Kidney (tissue), 22 donors: ENCODE measurements at places on chromosomes 4 and X. TPM values are rescaled to one million over a fixed set of nuclear protein-coding genes. Genes with fewer than 3 reads are reported as not detected.

CCDC160 gene
- 7.0 TPM for polyA plus RNA-seq

OCRL gene
- polyA plus RNA-seq: 9.4 TPM

TMPRSS11A gene
- not detected for polyA plus RNA-seq

PHEX gene
- polyA plus RNA-seq: 0.19 TPM

COX18 gene
- polyA plus RNA-seq: 12.5 TPM

PAGE1 gene
- polyA plus RNA-seq: not detected

GRIA3 gene
- 5.8 TPM for polyA plus RNA-seq

USP17L19 gene
- not detected for polyA plus RNA-seq

HTN3 gene
- not detected for polyA plus RNA-seq

CENPVL2 gene
- polyA plus RNA-seq: not detected

MRFAP1 gene
- polyA plus RNA-seq: 406 TPM

TEX13D gene
- not detected for polyA plus RNA-seq

NAT8L gene
- 12.5 TPM for polyA plus RNA-seq

CWH43 gene
- polyA plus RNA-seq: 15.8 TPM

DNA sequence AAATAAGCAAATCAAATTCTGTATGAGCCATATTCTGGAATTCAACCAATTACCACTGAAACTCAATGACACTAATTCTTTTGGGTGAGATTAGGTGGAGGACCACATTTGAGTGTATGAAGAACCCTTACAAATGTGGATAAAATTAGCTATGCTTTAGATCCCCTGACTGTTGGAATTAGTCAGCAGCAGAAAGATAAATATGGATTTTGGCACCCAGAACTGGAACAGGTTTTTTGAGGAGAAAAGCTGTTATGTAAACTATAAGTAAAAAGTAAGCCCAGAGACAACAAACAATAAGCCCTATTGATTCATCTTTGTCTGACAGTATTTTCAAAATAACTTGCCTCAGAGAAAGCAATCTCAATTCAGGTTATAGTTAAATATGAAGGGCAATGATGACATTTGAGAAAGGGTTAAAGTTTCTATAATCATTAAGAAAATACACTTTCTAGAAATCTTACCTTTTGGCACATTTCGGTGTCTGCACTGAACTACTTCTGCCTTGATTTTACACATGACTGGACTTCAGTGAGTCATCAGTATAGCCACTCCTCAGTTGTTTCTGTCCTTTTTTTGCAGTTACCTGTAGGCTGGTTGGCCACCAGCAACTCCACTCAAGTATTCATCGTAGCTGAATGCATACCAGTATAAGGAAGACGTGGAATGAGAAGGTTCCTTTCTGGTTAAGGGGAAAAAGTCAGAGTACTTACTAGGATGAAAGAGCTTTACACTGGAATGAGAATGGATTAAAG lies 80.0 kb downstream of the KCTD8 start:
- DNase-seq: no peak

- DNase-seq: no peak
Measured at GRCh38 chr4:16508968-16509367, 282.7 kb upstream of the TAPT1 start.

- peak; percentile 87 for DNase-seq
Measured at GRCh38 chr4:10006601-10007435, 14.5 kb downstream of the SLC2A9 start.

- no peak for DNase-seq
Measured at GRCh38 chr4:168797194-168797593, 212.9 kb downstream of the CBR4 start.

- no peak for DNase-seq
Measured at GRCh38 chr4:145824463-145824862, 114.2 kb downstream of the ZNF827 start.

DNA sequence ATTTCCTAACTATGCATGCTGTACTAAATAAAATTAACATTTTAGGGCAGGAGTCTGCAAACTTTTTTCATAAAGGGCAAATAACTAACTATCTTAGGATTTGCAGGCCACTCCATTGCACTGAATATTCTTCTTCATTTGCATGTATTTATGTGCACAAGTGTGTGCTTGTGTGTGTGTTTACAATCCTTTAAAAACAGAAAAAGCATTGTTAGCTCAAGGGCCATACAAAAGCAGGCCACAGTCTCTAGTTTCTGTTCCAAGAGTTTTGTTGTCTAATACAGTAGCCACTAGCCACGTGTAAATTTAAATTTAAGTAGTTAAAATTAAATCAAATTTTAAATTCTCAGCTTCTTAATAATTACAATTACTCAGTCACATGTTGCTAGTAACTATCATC lies 621.8 kb downstream of the TMA16 start:
- DNase-seq: no peak

GRCh38 chr4:153533387-153533786 lies 67.2 kb downstream of the TMEM131L start:
- no peak for DNase-seq

DNA sequence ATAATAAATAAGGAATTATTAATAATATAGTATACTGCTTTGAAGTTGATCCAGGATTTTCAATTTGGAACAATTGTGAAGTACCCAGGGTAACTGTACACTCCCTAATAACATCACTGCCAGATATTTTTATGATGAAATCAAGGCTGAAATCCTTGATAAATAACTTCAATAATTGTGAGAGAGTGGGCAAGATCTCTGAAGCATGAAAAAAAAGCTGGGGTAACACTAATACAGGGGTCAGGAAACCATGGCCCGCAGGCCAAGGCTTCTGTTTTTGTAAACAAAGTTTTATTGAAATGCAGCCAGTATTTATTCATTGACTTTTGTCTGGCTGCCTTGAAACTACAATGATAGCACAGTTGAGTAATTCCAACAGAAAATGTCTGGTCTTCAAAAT lies 41.6 kb downstream of the CPEB2 start:
- no peak for DNase-seq

DNA sequence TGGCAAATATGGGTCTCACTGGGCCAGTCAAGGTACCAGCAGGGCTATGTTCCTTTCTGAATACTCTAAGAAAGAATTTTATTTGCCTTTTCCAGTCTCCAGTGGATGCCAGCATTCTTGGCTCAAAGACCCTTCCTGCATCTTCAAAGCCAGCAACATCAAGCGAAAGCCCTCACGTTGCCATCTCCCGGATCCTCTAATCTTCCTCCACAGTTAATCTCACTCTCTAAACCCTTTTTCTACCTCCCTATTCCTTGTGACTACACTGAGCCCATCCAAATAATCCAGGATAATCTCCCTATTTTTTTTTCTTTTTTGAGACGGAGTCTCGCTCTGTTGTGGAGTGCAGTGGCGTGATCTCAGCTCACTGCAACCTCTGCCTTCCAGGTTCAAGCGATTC lies 23.4 kb downstream of the RFC1 start:
- DNase-seq: no peak

GRCh38 chr4:120842031-120842430 lies 80.5 kb downstream of the PRDM5 start:
- DNase-seq: no peak

- no peak for DNase-seq
Measured at GRCh38 chrX:134406356-134407064, 53.5 kb upstream of the HPRT1 start.

GRCh38 chr4:37641886-37642849 lies 44.0 kb downstream of the RELL1 start:
- DNase-seq: no peak

- DNase-seq: no peak
Measured at GRCh38 chrX:129600981-129601424, 53.8 kb downstream of the APLN start.

DNA sequence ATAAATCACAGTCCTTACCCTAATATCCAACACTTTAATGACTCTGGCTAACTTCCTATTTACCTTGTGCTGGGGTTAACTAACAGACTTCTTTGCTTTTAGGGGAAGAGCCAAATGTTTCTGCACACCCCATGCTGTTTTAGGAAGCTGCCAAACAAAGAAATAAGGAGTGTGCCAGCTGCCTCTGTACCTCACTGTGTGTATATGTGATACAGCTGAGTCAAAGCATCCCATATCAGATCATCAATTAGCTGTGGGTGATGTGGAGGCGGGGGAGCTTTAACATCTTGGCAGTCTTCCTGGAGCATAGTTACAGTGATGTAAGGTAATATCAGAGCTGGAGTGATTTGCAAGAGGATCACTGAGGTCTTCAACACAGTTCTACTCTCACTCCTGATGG lies 95.4 kb downstream of the COL25A1 start:
- peak; percentile 74 for DNase-seq

GRCh38 chr4:182886205-182886604 lies 31.0 kb downstream of the DCTD start:
- DNase-seq: no peak

- no peak for DNase-seq
Measured at GRCh38 chr4:24719615-24720014, 75.8 kb upstream of the SOD3 start.

GRCh38 chrX:13658602-13659001 lies 5.7 kb downstream of the TCEANC start:
- DNase-seq: no peak

GRCh38 chr4:4430492-4431195 lies 43.7 kb downstream of the NSG1 start:
- no peak for DNase-seq

GRCh38 chr4:108313546-108314339 lies 145.0 kb upstream of the LEF1 start:
- no peak for DNase-seq

DNA sequence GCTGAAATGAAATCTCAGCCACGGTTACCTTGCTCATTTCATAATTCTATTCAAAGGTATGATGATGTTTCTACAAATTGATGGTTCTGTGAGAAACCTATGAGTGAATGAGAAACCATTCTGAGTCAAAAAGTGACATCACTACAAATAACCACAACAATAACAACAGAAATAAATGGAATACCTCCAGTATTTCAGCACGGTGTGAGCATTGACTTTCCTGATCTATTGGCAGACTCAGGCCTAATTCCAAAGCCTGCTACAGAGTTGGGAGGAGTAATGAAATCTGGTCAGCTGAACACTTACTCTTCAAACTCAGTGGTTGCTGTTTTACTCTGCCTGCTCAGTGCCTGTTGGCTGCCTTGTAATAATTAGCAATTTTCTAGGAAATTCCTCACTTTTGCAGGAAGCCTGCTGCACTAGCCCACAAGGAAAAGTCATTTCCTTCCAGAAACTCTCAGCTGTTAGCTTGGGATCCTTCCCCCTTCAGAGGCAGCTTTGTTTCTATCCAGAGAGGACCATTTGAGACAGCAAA lies 18.8 kb upstream of the SYNPO2 start:
- no peak for DNase-seq

GRCh38 chr4:36152735-36153134 lies 91.6 kb downstream of the ARAP2 start:
- no peak for DNase-seq

GRCh38 chr4:180081072-180081471 lies 2162.1 kb upstream of the TENM3 start:
- DNase-seq: no peak

DNA sequence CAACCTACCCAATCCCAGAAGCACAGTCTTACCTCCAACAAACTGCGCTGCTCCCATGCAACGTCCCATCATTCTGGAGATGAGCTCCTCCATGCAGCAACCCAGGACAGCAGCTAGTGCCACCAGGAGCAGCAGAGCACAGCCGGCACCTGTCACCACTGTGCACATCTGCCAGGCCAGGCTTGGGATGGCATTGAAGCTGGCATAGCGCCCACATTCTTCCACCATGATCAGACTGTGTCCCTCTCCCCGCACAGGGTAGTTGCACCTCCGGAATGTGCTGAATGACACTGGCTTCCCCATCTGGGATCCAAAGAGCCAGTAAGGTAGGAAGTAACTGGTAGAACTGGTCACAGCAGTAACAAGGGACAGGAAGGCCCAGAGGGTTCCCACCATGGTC lies 8.8 kb downstream of the LHFPL1 start:
- no peak for DNase-seq

GRCh38 chr4:156962058-156962358 lies 9.6 kb downstream of the PDGFC start:
- no peak for DNase-seq

- no peak for DNase-seq
Measured at GRCh38 chrX:12997906-12998687, 23.2 kb downstream of the TMSB4X start.

DNA sequence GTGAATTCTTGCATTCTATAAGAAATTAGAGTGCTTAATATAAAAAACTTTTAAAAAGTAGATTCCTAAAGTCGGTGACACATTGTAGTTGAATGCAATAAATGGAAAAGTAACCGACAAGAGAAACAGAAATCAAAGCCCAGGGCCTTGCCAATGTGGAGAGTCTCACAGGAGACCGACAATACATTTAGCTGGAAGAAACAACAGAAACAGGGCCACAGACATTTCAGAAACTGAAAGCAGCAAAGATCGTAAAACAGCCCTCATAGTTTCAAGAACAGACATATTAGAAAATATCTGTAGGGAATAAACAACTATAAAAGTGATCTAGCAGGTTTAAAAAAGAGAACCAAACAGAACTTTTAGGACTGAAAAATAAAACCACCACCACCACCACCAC lies 49.5 kb downstream of the STAP1 start:
- no peak for DNase-seq

DNA sequence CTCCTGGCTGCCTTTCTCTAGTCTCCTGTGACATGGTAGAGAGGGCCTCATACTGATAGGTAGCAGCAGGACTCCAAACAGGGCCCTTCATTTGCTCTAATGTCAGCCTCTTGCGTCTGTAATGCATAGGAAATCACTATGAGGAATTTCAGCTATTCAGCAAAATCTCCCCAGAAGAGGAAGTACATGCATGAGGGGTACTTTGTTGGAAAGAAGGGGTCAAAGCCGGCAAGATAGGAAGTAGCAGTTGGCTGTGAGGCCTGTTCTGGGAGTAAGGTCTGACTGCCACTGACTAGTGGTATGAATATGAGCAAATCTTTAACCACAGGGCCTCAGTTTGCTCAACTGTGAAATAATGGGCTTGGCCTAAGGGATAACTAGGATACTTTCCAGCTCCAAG lies 283.2 kb downstream of the ARHGAP10 start:
- no peak for DNase-seq

DNA sequence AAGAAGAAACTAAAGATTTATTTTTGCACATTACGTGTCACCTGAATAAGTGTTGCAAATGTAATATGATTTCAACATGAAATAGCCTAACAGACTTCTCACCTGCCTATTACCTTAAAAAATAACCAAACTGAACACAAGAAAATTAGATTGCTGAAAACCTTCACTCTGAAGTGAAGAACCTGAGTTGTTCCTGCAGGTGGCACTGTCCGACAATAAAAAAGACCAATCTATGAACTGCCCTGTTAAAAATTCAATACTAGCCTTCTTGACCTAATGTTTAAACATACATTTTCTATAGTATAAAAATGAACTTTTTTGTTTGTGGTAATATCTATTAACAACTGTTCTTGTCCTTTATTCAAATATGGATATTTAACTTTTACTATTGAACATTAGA lies 69.2 kb upstream of the PNPLA4 start:
- DNase-seq: peak; percentile 41

DNA sequence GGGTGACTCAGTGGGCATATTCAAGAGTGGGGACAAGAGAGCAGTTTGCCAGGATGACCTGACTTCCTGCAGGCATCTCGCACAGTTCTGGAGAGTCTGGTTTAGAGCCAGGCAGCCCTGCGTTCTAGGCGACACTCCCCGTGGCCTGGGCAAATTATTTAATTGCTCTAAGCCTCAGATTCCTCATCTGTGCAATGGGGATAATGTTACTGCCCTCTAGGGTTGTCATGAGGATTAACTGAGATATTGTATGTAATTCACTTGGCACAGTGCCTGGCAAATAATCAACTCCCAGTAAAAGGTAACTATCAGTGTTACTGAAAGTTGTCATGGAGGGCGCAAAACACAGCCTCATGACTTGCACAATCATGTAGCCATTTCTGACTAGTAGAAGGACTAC lies 48.8 kb upstream of the PITX2 start:
- DNase-seq: no peak

- DNase-seq: no peak
Measured at GRCh38 chrX:54992911-54993622, 921 bp downstream of the PFKFB1 start.
